Stimulated activated CD8-positive, alpha-beta memory T cell treated with anti-CD3 and anti-CD28 coated beads, Interleukin-7, amount 100 ng/mL, for 1 hour (primary cell): ENCODE measurements at places on chromosomes 1 and 21.

GRCh38 chr1:220550811-220551399 is 23.0 kb downstream of the MARK1 start:
- DNase-seq: no peak

DNA sequence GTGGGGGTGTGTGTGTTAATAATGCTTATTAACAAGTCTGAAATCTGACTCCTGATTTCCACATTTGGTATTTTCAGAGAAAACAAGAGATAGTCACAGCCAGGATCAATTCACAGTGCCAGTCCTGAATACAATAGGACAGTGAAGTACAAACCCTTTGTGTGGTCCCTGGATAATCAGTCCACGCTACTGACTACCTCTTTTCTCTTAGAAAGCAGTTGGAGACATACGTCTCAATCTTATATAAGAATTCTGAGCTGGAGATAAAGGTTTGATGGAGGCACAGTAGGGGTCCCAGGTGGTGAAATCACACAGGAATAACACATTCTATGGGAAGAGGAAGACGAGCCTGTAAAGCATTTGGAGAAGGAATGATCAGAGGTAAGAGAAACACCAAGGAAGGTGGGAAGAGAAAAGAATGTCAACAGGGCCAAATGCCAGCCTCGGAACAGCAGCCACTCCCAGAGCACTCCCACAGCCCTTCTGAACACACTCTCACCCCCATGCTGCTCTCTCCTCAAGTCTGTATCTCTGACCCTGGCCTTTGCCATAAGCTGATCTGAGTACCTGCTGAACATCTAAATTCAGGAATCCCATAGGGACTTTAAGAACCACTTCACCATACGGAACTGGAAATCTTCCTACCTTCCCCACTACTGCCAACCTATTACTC is 48.6 kb downstream of the TRAF5 start:
- DNase-seq: no peak

- no peak for DNase-seq
These were observed 244.6 kb upstream of the DMRTA2 start for GRCh38 chr1:50667710-50668356.

DNA sequence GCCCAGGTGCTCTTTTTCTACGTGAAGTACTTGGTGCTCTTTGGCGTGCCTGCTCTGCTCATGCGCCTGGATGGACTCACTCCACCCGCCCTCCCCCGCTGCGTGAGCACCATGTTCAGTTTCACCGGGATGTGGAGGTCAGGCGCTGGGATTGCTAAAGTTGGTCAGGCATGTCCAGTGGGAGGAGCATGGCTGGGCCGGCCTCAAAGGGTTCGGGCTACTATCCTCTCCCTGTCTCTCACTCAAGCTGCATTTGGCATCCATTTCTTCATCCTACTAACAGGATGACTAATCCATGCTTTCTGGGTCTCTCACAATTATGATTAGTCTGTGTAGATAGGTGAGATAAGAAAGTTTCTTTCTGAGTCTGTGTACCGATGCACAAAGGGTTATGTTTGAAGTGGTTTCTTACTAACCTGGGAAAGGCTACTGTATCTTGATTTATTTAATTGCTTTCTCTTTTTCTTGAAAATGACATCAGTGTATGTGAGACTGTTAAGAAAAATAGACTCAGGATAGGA is 135.9 kb downstream of the HHAT start:
- no peak for DNase-seq

DNA sequence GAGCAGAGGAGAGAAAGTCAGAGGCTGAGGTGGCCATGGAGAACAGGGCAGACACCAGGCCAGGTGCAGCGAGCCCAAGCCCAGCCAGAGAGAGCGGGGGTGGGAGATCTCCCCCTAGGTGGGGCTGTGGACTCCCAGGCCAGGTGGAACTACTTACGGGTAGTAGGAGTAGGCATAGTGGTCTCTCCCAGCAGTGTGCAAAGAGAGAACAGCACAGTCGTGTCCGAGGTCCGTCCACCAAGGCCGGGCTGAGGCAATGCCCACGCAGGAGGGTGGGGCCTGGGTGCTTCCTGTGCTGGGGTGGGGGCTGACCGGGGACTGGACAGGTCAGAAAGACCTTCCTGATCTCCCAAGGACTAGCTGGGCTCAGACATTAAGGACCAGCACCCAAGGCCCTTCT is 263.7 kb downstream of the PTPRU start:
- DNase-seq: no peak

- DNase-seq: no peak
These were observed 35.7 kb downstream of the C1orf216 start for GRCh38 chr1:35683012-35683411.

DNA sequence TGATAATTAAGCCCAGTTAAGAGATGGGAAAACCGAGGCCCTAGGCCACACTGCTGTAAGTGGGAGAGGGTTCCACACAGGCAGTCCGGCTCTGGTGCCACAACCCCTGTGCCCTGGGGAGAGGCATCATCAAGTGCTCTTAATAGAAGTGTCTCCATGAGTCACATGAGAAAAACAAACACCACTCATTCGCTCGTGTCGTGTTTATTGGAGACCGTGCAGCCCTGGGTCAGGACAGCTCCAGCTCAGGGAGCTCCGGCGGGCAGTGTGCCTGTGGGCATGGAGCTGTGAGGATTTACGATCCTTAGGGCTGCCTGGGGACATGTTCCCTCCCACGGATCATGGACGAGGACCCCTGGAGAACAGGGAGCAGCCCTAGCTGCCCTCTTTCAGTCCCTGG is 658.5 kb downstream of the AJAP1 start:
- DNase-seq: no peak

- no peak for DNase-seq
These were observed 99.5 kb downstream of the UBE2U start for GRCh38 chr1:64302971-64303370.

DNA sequence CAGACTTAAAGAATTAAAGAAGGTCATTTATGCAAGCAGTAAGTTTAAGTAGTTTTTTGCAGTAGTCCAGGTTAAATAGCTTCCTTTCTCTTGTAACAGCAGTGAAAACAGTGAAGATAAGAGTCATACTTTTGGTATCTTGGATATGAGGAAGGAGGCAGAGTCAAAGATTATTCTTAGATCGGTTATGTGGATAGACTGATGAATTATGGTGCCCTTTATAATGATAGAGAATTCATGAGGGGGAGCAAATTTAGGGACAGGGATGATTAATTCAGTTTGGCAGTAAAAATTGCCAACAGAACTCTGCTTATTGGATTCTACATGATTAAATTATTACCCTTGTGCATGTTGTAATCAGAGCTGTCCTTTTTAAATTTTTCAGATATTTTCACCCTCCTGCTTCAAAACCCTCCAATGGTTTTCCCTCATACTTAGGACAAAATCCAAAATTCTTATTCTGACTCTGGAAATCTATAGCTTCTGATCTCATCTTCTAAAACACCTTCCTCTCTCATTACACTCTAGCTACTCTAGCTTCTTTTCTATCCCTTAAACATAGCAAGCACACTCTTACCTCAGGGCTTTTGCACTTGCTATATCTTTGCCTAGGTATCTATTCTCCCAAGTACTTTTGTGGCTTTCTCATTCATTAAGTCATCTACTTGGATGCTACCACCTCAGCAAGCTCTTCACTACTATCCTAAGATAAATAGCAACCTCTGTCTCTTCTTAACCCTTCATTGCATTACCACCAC is 79.8 kb downstream of the PKN2 start:
- DNase-seq: no peak

GRCh38 chr1:227943381-227944089 is 4.2 kb downstream of the WNT9A start:
- DNase-seq: no peak

GRCh38 chr1:55592122-55592521 is 377.0 kb upstream of the USP24 start:
- DNase-seq: no peak

- no peak for DNase-seq
These were observed 5.7 kb upstream of the FYB2 start for GRCh38 chr1:56824938-56825337.

DNA sequence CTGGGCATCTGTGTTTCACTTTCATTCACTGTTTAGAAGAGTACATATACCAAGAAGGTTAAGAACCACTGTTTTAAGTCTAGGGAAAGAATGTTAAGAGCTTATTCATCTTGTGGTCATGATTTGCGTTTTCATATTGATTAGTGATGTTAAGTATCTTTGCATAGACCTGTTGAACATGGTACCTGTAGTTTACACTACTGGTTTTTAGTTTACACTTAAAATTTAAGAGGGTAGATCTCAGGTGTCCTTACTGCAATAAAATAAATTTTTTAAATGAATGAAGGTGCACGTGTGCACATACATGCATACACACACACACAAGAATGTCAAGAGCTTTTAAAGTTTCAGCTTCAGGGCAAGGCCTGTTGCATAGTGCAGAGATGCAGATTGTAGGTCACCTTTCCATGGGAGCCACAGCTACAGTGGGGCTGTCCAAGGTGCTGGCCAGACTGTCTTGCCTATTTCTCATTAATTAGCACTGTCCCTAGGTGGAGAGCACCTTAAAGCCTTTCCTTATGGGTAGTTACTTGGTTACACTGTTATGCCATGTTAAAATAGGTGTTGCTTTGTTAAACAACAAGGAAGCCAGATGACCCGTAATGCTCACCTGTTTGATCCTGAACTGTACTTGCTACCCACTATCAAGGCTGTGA is 543.0 kb upstream of the DAB1 start:
- DNase-seq: no peak

DNA sequence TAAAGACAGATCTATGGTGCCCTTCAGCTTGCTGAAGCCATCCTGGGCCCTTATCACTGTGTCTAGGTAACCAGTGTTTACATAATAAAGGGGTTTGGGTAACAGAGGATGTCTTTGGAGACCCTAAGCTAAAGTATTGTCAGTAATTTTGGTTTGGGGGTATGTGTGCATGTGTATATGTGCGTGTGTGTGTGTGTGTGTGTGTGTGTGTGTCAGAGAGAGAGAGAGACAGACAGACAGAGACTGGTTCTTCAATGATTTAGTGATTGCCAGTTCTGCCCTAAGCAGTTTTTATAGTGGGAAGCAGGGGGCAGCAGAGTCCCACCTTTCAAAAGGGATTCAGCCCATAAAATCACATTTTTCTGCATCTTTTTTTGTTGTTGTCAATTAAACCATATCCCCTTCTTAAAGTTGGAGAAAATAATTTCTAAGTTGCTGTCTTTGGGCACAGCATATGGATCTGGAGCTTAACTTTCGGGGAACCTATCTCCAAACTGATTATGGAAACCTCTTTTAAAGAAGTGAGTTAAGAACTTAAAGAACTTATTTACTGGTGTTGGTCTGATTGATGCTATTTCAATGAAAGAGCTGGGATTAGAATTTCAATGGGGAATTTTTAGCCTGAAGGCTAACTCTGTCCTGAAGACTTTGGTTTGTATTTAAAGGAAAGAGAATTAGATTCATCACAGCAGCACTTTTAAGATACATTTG is 51.1 kb downstream of the ZNF326 start:
- DNase-seq: no peak

DNA sequence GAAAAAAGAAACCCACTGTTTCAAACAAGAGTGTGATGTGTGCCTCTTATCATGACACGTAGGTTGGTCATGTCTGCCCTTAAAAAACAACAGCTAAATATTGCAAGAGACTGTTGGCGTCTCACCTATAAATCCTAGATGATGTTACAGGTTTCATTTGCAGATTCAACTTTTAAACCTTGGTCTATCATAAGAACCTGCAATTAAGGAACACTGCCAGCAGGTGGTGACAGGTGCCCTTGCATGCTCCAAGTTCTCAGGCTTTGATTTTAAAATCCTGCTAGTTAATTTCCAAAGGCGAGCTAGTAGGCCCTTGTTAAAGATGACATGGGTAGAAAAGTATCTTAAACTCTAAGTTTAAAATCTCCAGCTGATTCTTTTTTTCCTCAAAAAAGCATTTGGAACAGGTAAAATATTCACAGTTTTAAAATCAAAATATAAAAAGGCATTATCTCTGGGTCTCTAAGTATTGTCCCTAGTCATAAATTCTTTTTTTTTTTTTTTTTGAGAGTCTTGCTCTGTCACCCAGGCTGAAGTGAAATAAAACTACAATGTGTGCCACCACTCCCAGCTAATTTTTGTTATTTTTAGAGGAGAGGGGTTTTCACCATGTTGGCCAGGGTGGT is 39.1 kb downstream of the CLSTN1 start:
- DNase-seq: peak; percentile 18

DNA sequence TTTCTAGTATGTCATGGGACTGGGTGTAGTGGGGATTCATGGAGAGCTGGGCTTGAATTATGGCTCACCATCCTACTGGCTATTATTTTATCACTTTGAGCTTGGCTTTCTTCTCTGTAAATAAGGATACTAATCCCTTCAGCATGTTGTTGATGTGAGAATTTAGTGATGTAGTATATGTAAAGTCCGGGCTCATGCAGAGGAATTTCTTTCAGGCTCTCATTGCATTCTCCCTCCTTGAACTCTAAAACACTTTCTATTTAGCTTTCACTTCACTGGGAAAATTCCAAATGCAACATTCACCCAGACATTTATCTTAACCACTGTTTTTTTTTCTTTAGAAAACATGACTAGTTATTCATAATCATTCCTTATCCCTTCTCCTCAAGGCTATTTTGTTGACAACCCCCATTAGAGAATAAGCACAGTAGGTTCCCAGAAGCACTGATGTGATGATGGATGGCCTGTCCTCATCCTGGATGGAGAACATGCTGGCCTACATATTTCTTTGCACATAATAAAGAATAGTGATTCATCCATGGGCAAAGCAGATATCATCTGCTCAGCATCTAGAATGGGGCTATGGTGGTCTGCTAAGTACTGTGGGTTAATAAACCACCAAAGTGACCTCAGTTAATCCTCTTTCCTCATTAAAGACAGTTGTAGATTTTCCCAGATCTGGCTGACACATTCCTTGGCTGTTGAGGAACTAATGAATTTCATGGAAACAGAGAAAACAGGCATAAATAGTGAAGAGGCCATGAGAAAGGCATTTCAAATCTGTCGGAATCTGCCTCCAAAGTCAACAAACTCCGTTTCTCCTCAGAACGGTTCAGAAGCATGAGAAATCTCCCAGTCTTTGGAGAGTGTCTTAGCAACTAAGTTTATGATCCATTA is 68.0 kb upstream of the CYP2J2 start:
- no peak for DNase-seq

DNA sequence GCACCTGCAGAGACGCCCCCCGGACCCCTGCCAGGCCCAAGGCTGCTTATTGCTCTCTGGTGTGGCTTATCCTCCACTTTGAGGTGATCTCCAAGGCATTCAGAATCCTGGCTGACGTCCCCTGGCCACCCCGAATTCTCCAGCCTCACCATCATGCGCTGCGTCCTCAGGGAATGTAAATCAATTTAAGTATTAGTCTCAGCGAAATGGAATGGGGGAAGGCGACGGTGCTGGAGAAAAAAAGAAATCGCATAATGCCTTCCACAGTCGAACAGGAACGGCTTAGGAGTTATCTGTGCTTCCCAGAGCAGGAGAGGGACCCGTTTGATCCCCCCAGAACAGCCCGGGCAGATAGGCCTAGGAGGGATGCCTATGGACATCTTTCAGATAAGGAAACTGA is 2.9 kb downstream of the EPHA8 start:
- no peak for DNase-seq

DNA sequence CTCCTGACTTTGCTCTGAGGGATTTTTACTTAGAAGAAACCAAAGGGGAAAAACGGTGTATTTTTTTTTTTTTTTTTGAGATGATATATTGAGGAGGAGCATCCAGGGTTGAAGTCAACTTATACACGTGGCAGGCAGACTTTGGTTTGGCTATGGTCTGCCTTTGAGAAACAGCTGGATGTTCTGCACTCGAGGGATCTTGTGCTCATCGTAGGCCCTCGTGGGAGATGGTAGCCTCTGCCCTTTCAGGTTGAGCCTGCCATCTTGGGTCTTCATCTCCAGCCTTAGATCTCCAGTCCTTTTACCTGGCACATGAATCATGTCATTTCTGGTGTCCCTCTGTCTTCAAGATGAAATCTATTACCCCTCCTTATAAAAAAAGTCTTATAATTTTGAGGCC is 67.1 kb upstream of the UBE2U start:
- no peak for DNase-seq
